ENCODE measurements at places on chromosomes 16 and 17.
A peak's percentile ranks its signal among the peaks of the same experiment; 100 is the strongest.

DNA sequence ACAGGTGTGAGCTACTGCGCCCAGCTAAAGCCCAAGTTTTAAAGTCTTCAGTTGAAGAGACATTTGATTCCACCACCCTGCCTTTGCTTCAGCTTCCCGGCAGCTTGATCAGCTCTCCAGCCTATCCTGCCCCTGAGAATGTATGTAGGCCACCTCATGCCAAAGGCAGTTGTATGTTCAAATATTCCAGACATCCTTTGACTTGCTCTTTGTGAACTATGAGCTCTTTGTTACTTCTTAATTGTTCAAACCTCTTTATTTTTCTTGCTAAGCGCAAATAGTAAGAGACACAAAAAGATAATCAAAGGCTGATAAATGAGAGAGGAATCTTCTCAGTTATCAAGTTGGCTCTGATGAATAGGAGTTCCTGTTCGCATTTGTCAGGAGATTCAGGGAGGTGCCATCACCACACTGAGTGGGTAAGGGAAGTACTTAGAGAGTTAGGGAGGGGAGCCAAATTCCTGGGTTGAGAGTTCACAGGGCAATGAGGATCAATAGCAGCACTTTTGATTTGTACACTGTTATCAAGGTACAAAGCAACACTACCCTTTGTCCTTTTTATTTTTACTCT lies 32.0 kb upstream of the SUPT4H1 start:
- no peak for DNase-seq

GRCh38 chr16:15765880-15766279 lies 90.9 kb downstream of the MYH11 start:
- peak; percentile 2 for DNase-seq

DNA sequence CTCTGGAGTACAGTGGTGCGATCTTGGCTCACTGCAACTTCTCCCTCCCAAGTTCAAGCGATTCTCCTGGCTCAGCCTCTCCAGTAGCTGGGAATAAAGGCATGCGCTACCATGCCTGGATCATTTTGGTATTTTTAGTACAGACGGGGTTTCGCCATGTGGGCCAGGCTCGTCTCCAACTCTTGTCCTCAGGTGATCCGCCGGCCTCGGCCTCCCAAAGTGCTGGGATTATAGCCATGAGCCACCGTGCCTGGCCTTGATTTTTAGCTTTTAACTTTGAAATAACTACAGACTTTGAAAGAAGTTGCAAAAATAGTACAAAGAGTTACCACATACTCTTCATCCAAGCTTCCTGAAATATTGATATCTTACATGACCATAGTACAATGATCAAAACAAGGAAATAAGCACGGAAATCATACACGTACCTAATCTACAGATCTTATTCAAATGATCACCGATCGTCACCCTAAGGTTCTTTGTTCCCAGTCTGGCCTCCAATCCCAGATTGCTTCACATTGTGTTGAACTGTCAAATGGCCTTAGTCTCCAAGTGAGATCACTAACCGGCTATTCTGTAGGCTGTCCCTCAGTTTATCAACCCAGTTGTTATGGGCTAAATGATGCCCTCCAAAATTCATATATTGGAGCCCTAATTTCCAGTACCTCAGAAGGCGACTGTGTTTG lies 18.4 kb downstream of the NPIPA1 start:
- DNase-seq: no peak

GRCh38 chr17:79223471-79223870 lies 148.8 kb downstream of the ENGASE start:
- no peak for DNase-seq

DNA sequence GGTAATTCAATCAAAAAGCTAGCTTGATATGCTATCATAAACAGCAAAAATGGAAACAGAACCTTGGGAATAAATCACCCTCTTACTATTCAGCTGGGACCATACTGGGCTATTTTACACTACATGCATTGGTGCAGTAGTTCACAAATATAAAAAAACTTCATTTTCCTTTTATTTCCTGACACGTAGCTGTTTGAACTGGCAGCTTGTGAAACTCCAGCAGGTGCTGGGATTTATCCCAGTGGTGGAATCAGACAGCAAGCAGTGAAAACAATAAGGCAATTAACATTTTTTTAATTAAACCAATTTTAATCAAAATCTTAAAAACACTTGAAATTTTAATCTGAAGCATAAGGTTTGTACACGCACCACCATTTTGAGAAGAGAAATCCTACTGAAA lies 240.4 kb upstream of the IRX5 start:
- DNase-seq: no peak

All from NCI-H1092 treated with DMSO at 0.1 percent for 48 hours (cell line).